Stimulated activated CD8-positive, alpha-beta memory T cell treated with anti-CD3 and anti-CD28 coated beads, Interleukin-7, amount 100 ng/mL, for 24 hours (primary cell): ENCODE measurements at places on chromosomes 1 and 21.

GRCh38 chr21:25717491-25718147 lies 17.1 kb downstream of the ATP5PF start:
- no peak for DNase-seq

- DNase-seq, result no peak
Observed at GRCh38 chr1:2134266-2134620, 60.3 kb downstream of the FAAP20 start.

GRCh38 chr1:185816460-185816859 lies 82.3 kb downstream of the HMCN1 start:
- DNase-seq, result no peak

GRCh38 chr1:41359211-41360073 lies 1.8 kb upstream of the FOXO6 start:
- no peak for DNase-seq

GRCh38 chr1:26530895-26531598 lies 1.5 kb downstream of the RPS6KA1 start:
- no peak for DNase-seq

- no peak for DNase-seq
Observed at GRCh38 chr21:26210614-26211013, 40.0 kb upstream of the APP start.

- DNase-seq, result no peak
Observed at GRCh38 chr1:147825586-147825985, 65.2 kb upstream of the GJA5 start.

DNA sequence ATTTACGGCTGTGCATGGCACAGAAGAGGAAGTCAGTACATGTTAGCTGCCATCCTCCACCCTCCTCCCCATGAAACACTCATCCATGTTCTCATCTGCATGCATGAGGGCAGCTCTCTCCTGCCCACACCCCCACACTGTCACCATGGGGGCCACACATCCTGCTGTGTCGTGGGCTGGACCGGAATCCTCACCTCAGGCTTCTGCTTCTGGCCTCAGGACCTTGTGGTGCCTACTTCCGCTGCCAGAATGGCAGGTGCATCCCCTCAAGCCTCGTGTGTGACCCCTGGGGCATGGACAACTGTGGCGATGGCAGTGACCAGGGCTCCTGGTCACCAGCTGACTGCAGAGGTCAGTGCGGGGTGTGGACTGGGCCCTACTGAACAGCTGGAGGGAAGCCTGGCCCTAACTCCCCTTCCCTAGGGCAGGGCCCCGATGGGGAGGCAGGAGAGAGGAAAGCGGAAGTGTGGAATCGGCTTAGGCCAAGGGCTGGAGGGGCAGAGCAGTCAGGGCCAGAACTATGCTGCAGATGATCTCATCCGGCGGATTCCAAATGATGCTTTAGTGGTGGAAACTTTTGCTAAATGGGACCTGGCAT lies 3.8 kb downstream of the LDLRAD2 start:
- DNase-seq, result no peak

GRCh38 chr1:90083995-90084394 lies 89.1 kb downstream of the ZNF326 start:
- no peak for DNase-seq

DNA sequence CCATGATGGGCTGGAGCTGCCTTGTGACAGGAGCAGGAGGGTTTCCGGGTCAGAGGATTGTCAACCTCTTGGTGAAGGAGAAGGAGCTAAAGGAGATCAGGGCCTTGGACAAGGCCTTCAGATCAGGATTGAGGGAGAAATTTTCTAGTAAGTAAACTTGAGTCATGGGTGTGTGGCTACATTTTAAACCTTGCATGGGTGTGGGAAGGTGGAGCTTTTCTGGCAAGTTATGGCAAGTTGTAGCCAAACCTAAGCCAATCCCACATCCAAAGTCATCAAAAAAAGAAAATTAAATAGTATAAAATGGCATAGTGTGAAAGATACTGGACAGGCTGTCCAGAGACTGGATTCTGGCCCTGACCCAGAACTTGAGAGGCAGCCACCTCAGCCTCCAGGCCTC lies 39.8 kb upstream of the HSD3B1 start:
- no peak for DNase-seq

GRCh38 chr1:165915932-165916348 lies 88.5 kb downstream of the UCK2 start:
- no peak for DNase-seq

- DNase-seq, result no peak
Observed at GRCh38 chr1:14304381-14304865, 294.1 kb upstream of the KAZN start.

DNA sequence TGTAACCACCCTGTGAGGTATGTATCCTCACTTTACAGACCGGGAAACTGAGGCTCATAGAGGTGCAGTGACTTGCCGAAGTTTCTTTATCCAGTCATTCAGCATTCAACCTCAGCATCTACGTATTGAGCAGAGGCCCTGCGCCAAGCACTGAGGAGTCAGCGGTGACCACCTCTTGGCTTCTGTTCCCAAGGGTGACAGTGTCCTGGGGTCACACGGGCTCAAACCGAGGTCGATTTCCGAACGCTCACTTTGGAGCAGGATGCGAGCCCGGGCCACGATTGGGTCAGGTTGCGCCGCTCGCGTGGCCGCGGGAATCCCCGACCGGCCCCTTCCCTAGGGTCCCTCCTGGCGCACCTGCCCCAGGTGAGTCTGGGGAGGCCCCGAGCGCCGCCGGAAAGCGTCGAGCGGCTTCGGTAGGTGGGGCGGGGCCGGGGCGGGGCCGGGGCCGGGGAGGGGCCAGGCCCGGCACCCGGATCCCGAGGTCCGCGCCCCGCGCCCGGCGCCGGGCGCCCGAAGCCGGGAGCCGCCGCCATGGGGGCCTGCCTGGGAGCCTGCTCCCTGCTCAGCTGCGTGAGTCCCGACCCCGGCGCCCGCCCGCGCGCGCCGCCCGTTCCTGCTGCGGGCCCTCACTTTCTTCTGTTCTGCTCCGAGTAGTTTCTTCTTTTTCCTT lies at the start of gene SERINC2:
Gene SERINC2, plus strand, starts transcription at position 482 of the 673 bp plus-strand sequence. Its CDS starts 53 bp downstream, at position 535.
- no peak for DNase-seq

GRCh38 chr1:39272027-39272797 lies 67.7 kb downstream of the MACF1 start:
- DNase-seq, result no peak

DNA sequence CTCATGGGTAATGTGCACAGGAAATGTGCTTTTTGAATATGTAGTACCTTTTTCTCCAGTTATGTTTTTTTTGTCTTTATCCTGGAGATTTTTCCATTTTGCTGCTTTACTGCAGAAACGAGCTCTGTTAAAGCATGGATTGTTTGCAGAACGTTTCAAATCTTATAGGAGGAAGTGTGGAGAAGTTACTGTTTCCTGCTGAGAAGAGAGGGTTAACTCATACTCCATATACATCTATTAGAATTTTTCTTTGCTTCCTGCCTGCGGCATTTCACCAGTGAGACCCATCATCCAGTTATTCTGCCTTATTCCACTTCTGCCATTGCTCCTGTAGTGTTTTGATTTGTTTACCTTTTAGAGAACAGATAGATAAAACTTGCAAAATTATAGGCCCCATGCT lies 2.0 kb downstream of the RPRD2 start:
- no peak for DNase-seq

- no peak for DNase-seq
Observed at GRCh38 chr1:46451948-46452930, 37.4 kb upstream of the DMBX1 start.

DNA sequence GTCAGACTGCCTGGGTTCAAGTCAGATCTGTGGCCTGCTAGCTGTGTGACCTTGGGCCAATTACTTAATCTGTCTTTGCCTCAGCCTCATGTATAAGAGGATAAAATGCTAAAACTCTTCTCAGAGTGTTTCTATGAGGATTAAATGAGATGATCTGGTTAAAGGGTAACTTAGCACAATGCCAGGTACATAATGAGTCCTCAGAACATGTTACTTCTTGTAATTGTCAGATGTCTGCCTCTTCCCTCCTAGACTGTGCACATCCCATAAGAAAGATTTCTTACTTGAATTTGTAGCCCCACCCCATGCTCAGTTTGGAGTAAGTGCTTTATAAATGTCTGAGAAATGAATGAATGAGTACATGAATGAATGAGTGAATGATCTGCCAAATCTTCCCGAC lies 34.6 kb upstream of the HIVEP3 start:
- no peak for DNase-seq

GRCh38 chr1:104878203-104878909 lies 1128.7 kb downstream of the AMY1C start:
- no peak for DNase-seq

GRCh38 chr1:23288671-23289070 lies 55.4 kb downstream of the HNRNPR start:
- DNase-seq, result no peak

- DNase-seq, result no peak
Observed at GRCh38 chr1:230292689-230293389, 133.3 kb downstream of the PGBD5 start.

DNA sequence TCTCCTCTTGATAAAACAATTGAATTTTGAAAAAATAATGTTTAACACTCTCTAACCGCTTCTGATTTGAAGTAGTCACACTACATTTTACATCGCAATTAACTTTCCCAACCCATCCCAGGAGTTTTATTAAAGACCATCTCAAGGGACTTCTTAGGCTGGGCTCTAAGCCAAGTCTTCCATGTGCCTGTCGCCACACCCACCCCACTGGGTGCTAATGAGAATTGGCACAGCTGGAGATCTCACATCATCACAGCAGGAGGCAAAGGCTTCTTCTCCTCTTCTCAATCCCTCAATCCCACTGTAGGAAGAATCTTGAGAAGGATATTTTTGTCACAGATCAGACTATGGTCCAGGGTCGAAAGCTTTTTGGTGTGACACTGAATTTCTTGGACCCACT lies 328.9 kb downstream of the NUF2 start:
- DNase-seq, result no peak

DNA sequence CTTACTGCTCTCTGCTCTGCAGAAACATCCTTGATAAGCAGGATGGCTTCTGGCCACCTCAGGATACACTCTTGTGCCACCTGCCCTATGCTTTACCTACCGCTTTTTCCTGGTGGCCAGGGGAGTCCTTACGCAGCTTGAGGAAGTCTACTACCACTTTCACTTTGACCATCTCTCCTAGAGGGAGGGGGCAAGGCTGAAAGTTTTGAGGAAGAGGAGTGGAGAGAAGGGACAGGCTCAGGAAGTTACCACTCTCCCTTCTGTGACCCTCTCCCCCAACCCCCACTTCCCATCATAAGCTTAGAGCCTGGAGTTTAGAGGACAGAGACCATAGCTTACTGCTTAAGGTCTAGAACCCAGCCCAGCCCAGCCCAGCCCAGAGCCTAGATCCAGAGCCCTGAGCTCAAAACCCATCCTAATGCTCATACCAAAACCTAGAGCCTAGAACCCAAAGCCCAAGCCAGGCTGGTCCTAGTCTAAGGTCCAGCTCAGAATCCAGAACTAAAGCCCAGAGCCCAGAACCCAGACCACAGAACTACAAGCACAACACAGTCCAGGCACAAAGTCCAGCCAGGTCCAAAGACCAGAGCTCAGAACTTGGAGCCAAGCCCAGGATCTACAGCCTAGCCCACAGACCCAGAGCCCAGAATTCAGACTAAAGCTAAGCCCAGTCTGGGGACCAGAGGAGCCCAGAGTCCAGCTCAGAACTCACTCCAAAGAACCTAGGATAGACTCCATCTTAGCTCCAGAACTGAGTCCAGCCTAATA lies 18.0 kb upstream of the MFSD2A start:
- DNase-seq, result no peak

GRCh38 chr1:88080875-88081274 lies 603.2 kb upstream of the PKN2 start:
- no peak for DNase-seq

DNA sequence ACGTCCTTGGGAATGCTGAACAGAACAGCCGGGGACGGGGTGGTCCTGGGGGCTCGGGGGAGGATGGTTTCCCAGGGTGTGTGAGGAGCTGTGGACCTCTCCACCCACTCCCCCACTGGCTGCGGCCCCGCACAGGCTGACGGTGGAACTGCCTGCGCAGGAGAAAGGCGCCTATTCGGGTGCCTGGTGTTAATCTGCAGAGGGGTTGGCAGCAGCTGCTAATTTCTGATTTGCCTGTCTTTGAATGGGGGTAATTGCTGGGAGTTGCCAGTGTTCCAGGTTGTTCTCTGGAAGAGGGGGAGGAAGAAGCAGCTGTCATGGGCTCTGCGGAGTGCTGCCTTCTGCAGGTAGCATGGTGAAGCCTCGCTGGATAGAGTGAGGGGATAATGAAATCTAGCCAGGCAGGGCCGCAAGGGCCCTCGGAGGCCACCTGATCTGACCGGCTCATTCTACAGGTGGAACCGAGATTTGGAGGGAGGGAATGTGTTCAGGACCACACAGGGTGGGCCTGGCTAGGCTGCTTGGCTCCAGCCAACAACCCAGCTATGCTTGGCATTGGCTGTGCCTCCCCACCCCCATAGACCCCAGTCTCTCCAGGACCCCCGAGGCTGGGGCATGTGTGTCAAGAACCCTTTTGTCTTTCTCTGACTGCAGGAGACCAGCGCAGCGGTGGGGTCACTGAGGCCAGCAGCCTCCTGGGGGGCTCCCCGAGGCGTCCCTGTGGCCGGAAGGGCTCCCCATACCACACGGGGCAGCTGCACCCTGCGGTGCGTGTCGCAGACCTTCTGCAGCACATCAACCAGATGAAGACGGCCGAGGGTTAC lies 67.1 kb downstream of the PTPRU start:
- no peak for DNase-seq

DNA sequence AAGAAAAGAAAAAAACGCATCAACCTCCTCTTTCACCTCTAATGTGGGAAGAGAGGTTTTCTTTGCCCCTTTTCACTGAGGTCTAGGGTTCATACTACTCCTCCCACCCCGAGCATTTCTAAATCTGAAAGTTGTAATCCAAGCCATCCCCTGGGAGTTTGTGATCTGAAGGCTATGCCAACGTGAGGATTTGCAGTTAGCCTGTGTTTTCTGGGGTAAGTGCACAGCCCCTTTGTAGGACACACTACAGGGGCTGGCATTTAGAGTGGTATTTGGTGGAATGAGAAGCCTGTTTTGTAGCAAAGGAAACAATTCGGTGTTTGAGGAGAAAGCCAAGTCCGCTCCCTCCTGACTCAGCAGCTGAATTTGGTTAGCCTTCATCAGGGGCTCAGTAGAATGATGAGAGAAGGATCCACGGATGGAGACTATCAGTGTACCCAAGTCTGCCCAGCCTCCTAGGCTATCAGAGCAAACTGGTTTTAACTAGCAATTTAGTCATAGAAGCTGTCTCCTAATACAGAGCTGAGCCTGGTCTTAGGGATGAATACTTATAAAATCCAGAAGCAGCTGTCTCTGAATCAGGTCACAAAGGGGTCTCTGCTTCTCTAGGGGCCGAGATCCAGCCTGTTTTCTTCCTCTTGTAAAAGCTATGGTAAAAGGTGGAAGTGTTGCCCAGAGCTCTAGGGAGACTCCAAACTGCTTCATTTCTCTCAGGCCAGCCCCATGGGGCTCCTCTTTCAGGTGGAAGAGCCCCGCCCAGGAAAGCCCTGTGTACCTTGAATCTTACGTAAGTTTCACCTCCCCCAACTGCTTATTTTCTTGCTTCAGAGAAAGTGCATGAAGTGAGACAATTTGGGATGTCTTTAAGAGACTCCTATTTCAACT lies 2.1 kb downstream of the PCP4L1 start:
- no peak for DNase-seq

GRCh38 chr1:15475752-15476314 lies at the start of gene CELA2B:
Gene CELA2B, plus strand, starts transcription at chr1:15476104. Its CDS starts 22 bp downstream, at chr1:15476126.
- DNase-seq, result no peak

- DNase-seq, result no peak
Observed at GRCh38 chr1:23217421-23218115, at the start of gene HTR1D. Gene HTR1D, minus strand, starts transcription at chr1:23217502. Its CDS starts 23,283 bp downstream, at chr1:23194219.
